Activated T-cell treated with anti-CD3 and anti-CD28 coated beads, Interleukin-2, amount 50 U/mL, for 24 hours (primary cell): ENCODE measurements at places on chromosomes 4 and X.

GRCh38 chr4:90071289-90072235 is 55.6 kb upstream of the CCSER1 start:
- no peak for DNase-seq

- DNase-seq = no peak
These were observed 71.4 kb downstream of the GATB start for GRCh38 chr4:151689211-151689991.

DNA sequence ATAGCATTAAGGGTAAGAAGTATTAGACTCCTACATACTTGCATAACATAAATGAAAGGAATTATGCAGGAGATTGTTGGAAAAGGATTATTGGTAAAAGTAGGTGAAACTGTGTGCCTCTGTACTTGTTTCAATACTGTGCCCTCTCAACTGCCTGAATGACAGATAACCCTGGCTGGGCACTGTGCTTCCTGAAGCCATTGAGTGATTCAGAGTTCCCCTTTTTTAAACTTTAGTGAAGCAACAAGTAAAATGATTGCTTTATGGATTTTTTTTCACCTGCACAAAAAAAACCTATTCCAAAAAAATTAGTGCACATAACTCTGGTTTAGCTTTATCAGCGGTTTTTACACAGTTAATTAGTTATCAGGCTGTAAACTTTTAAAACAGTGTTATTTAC is 204.8 kb downstream of the TRAM1L1 start:
- no peak for DNase-seq

- peak; percentile 36 for DNase-seq
These were observed 620.0 kb downstream of the BCOR start for GRCh38 chrX:39477762-39478120.

DNA sequence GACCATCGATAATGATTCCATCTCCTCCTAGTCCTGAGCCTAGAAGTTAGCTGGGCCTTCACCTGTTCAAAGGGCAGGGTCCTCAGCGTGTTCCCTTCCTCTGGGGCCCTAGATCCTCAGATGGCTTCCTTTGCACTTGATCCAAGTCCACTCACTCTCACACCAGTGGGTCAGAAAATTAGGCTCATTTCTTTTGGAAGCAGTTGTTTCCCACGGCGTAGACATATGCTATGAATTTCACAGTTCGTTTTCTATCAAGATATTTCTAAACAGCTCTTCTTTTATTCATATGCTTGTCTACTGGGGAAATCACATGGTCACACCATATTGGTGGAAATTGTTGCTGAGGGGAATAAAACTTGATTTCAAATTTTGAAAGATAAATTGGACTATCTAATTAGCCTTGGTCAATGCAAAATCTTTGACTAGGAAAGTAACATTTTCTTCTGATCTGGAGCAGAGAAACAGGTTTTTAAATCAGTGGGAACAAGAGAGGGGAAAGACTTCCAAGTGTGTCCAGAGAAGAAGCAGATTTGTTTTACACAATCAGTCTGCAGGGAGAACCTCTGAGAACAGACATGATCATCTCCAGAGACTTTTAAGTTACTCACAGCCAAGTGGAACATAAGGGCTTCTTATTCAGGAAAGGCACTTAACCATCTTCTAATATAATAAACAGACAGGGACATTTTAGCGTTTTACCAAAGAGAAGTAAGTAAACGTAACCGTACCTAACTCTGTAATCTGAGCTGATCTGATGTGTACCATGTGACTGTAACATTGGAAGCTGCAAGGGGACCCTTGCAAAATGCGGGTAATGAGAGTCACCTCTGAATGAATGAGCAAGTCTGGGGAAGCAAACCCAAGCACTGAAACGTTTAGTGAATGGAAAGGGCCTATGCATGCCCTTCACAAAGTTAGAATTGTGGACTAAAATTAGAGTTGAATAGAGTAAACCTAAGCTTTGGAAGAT is 455.7 kb upstream of the FAT1 start:
- no peak for DNase-seq

GRCh38 chr4:81389720-81390119 is 82.0 kb downstream of the RASGEF1B start:
- no peak for DNase-seq

GRCh38 chr4:90126805-90127204 is 389 bp upstream of the CCSER1 start:
- DNase-seq = no peak

DNA sequence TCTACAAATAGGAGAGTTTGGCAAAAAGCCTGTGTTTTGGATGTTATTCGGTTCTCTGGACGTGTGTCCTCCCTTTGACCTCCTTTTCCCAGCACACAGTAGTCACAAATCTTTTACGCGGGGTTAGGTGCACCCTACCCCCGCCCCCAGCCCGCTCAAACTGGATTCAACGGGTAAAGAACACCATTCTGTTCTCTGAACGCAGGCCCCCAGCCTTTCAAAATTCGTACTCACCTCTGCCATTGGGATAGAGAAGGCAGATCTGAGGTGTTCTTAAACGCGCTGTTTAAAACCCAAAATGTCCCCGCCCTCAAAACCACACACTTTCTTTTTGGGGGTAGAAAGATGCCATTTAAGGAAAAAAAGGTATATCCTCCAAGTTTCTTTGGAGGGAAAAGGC is 2.7 kb downstream of the LEF1 start:
- DNase-seq = peak; percentile 64

DNA sequence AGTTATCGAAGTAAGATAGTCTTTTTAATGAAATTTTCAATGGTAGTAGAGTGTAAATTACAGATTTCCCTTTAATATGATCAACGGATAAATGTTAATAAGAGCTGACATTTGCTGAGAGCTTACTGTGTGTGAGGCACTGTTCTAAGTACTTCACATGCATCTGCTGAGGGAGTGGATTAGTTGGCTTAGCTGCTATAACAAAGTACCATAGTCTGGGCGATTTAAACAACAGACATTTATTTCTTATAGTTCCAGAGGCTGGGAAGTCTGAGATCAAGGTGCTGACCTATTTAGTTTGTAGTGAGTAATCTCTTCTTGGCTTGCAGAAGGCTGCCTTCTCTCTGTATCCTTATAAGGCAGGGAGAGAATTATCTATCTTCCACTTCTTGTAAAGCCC is 174.3 kb downstream of the CEP135 start:
- DNase-seq = no peak

DNA sequence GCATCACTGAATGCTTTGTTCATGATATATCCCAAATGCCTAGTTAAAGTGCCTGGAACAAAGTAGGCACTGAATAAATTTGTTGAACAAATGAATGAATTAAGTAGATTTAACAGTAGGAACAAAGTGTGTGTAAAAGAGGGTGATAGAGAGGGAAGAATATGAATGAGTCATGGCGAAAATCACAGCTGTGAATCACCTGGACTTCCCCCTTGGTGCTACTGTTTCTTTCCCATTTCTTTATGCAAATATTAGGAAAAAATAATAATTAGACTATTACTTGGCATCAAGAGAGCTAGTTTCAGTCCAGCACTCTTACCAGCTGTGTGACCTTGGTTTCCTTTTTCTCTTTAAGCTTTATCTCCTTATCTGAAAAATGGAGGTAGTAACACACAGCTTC is 9.2 kb downstream of the SPIN3 start:
- no peak for DNase-seq

DNA sequence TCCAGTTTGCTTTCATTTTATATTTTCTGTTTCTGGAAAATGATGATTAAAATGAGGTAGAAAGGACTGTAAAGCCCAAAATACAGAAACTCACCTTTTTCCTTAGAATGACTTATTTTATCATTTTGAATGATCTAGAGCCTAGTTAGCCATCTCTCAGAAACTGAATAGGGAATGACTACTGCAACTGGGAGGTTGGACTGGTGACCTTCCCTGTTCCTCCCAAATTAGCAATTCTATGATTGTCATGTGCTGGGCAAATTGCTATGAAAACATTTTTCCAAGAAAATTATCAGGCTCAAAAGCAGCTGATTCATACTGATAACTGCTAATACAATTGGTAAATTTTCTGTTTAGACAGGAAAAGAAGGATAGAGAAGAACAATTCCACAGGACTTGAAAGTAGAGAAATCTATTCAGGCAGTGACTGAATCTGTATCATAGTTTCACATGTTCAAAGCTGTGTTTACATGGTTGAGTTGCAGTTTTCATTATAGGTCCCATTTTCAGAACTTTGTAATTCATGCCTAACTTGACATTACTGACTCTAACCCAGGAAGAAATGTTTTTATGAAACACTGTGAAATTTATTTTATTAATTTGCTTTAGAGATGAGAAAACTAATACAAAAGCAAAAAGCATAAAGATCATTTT is 43.4 kb upstream of the SEC24B start:
- no peak for DNase-seq

GRCh38 chr4:26424153-26424552 is 66.1 kb downstream of the CCKAR start:
- no peak for DNase-seq

- no peak for DNase-seq
These were observed 28.6 kb downstream of the DCLK2 start for GRCh38 chr4:150106886-150107285.

GRCh38 chr4:153528705-153529485 is 62.7 kb downstream of the TMEM131L start:
- peak; percentile 47 for DNase-seq

DNA sequence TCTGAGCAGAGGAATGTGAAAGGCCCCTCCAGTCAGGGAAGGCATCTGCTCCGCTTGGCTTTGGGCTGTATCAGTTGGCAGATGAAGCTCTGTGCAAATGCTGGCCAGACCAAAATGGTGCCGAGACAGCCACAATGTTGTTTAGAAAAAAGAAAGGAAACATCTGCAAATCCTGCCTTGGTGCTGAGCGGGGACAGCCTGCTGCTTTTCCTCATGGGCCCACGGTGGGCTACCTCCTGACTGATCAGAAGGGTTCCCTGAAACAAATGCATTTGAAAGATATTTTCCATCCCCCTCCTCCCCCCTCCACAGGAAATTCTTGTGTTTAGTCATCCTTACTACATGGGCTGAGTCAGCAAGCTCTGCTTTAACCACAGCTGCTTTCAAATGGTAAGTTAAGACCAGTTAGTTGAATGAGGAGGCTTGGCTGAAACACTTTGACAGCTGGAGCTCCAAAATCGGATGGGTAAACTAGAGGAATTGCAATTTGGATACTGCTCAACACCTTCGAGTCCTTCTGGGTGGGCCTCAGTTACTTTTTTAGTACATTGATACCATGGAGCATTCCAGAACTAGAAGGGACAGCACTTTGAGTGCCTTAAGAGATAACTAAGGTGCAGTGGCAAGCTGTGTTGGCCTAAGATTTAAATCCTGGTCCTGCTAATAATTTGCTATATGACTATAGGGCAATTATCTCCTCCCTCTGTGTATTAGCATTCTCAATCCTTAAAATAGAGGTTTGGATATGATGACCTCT is 36.0 kb downstream of the PLAC1 start:
- peak; percentile 54 for DNase-seq

GRCh38 chr4:120749445-120750151 is 172.9 kb downstream of the PRDM5 start:
- DNase-seq = no peak

GRCh38 chr4:2400841-2401609 is 17.4 kb downstream of the ZFYVE28 start:
- no peak for DNase-seq

- DNase-seq = no peak
These were observed 156.7 kb downstream of the ATP10D start for GRCh38 chr4:47641755-47642154.

GRCh38 chr4:186172546-186172945 is 18.8 kb upstream of the CYP4V2 start:
- no peak for DNase-seq

- no peak for DNase-seq
These were observed 24.7 kb upstream of the FRAS1 start for GRCh38 chr4:78032446-78032845.

- DNase-seq = peak; percentile 49
These were observed 65.9 kb downstream of the EFNB1 start for GRCh38 chrX:68894513-68895340.

DNA sequence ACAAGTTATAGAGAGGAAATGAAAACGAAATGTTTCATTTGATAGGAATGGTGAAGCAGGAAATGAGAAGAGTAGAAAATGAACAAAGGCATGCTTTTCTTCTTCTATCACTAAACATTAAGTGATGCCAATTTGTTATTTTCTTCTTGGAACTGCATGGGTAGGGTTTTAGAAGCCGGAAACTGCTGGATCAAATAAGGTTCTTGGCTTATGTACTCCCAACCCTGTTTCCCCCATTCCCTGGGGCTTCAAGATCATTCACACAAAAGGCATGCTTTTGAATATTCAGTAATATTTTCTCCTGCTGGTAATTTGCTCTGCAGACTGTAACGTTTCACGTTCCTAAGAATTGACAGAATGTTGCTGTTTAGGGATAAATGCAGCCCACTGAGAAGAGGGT is 224.1 kb downstream of the NLGN4X start:
- DNase-seq = no peak

DNA sequence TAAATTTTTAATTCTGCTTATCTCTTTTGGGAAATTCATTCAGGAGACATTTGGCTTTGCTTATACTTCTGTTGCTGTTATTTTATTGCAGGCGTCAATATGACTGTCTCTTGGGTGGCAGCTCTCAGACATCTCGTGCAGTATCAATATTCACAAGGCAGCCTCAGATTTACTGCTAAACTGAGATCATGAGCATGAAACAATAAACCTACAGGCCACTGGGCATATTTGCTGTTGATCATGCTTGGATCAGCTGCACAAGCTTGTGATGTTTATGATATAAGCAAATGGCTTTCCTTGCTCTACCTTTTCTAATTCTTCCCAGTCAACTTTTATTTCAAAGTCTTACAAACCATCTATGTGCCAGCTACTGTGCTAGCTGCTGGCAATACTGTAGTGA is 39.2 kb downstream of the TSPAN5 start:
- DNase-seq = no peak

DNA sequence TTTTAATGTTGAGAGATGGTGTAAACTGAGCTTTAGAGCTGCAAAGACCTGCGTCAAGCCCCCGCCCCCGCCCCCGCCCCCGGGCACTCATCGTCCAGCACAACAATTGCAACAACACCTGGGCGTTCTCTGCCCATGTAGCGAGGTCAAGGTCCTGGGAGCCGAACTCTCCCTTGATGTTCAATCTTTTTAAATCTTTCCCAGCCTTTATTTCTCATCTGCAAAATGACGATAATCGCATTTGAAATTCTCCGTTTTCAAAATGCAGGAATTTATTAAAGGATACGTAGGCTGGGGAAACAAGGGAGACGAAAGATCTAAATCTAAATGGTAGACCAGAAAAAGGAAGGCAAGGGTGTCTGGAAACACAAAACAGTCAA is 648 bp upstream of the MSMO1 start:
- DNase-seq = no peak

DNA sequence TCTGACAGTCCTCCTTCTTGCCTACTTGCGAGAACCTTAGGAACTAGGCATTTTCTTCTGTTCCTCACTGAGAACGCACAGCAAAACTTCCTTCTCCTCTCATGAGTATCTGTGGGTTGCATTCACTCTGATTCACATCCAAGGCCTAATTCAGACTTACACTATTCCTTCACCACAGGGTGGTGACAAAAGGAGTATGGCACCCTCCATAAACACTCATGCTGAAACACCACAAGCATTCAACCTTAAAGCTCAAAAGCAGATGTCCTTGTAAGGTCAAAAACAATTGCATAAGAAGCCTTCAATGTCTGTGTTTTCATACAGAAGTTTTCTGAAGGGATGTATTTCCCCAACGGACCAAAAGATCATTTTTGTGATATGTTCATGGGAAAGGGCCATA is 147.3 kb downstream of the CORIN start:
- no peak for DNase-seq

GRCh38 chr4:104719539-104720230 is 225.0 kb upstream of the CXXC4 start:
- DNase-seq = no peak
